ENCODE measurements at places on chromosomes 7 and 10. TPM values are rescaled to one million over a fixed set of nuclear protein-coding genes. Genes with fewer than 3 reads are reported as not detected.
A peak's percentile ranks its signal among the peaks of the same experiment; 100 is the strongest.

GRCh38 chr7:7799138-7799537 lies 80.7 kb upstream of the RPA3 start:
- DNase-seq = no peak

DNA sequence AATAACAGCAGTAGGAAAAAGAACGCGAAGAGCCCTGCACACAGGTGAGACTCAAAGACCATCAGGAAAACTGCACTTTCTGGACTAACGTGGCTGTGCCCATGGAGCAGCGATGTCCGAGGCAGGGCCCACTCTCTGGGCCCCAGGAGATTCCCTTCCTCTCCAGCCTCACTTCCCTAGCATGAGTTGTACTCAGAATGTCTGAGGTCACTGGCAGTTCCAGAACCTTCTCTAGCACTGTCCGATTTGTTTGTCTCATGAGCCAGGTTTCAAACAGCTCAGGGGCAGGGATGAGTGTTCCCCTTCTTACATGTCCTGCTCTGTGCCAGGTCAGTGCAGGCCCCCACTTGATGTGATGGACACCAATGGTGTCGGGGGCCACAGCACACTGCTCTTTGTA lies 484.2 kb downstream of the PTPRN2 start:
- no peak for DNase-seq

The GDF10 gene
- polyA plus RNA-seq = 1.5 TPM

DNA sequence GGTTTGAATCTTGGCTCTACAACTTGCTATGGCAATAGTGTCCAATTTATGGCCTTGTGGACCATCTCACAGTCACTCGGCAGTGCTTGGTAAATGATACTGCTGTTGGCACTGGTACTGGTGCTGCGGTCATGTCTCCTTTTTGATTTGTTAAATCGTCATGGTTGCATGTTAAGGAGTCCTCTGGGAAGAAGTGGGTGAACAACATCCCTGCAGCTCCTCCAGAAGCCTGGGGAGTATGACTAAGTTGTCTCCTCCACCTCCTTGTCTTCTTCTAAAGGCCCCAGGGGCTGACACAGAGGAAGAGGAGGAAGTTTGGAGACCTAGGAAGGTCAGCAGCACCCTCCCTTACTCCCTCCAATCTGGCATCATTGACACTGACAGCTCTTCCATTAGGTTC lies 8.5 kb downstream of the ITPRIP start:
- no peak for DNase-seq

DNA sequence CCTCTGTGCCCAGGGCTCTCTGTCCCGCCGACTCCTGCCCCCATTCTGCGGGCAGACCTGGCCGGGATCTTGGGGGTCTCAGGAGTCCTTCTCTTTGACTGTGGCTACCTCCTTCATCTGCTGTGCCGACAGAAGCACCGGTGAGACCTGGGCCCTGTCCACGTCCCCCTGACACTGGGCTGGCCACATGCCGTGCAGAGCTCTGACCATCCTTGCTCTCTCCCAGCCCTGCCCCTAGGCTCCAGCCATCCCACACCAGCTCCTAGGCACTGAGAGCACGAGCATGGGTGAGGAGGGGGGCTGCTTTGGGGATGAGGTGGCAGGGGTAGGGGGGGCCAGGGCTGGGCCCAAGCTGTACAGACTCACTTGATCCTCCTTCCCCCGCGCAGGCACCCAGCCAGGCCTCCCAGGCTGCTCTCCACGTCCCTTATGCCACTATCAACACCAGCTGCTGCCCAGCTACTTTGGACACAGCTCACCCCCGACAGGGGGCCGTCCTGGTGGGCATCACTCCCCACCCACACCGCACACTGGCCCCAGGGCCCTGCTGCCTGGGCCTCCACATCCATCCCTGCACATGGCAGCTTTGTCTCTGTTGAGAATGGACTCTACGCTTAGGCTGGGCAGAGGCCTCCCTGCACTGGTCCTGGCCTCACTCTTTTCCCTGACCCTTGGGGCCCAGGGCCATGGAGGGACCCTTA lies 4.8 kb upstream of the PILRB start:
- no peak for DNase-seq

DNA sequence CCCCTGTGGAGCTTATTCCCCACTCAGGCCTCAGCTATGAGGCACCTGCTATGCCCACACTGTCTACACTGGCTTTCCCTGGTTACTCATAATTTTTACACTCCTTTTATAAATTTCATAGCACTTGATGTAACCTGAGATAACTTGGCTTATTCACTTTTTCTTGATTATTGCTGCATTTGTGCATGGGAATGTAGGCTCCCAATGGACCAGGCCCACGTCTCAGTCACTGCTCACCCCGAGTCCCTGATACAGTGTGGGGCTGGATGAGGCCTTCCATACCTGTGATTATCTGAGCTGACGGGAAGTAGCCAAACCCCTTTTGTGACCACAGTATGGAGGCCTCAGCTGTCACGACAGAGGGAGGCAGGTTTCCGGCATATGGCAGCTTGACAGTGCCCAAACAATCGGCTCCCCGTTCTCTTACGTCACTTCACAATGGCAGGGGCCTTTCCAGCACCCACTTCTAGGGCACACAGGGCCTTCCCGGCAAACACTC lies 645.3 kb downstream of the ACTR3B start:
- no peak for DNase-seq

GRCh38 chr10:36109399-36110023 lies 467.4 kb upstream of the FZD8 start:
- no peak for DNase-seq

- no peak for DNase-seq
Observed at GRCh38 chr10:99540657-99541531, 8.2 kb downstream of the NKX2-3 start.

The TRIM4 gene
- 37.9 TPM for polyA plus RNA-seq

- no peak for DNase-seq
Observed at GRCh38 chr10:128173386-128173785, 47.2 kb upstream of the MKI67 start.

DNA sequence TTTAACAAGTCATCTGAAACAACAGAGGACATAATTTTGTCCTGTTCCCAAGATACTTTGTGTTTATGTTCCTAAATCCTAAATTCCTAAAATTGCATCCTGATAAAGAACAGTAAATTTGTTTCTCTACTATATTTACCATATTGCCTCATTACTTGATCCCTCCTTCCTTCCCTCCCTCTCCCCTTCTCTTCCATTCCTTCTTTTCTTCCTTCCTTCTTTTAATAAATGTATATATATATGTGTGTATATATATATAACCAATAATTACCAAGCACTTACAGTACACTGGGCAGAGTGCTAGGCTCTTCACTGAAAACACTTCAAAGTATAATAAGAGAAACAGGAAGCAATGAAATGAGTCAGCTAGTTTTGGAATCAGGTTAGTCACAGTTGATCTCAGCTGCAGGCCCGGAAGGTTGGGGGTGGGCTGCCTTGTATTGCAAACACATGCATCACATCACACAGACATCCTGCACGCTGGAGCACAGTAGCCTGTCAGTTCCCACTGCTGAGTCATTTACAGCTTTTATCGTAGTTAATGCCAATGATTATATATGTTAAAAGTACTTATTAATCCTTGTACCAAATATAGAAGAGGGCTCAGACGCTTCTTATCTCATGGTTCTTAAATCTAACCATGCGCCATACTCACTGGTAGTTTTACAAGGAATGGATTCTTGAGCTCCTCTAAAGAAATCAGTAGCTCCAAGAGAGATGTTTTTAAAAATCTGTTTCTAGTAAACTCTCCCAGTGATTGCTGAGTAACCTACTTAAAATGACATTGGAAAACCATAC lies 551.7 kb downstream of the GRM8 start:
- DNase-seq = peak; percentile 61

- no peak for DNase-seq
Observed at GRCh38 chr7:69827558-69827957, 229.3 kb downstream of the AUTS2 start.

DNA sequence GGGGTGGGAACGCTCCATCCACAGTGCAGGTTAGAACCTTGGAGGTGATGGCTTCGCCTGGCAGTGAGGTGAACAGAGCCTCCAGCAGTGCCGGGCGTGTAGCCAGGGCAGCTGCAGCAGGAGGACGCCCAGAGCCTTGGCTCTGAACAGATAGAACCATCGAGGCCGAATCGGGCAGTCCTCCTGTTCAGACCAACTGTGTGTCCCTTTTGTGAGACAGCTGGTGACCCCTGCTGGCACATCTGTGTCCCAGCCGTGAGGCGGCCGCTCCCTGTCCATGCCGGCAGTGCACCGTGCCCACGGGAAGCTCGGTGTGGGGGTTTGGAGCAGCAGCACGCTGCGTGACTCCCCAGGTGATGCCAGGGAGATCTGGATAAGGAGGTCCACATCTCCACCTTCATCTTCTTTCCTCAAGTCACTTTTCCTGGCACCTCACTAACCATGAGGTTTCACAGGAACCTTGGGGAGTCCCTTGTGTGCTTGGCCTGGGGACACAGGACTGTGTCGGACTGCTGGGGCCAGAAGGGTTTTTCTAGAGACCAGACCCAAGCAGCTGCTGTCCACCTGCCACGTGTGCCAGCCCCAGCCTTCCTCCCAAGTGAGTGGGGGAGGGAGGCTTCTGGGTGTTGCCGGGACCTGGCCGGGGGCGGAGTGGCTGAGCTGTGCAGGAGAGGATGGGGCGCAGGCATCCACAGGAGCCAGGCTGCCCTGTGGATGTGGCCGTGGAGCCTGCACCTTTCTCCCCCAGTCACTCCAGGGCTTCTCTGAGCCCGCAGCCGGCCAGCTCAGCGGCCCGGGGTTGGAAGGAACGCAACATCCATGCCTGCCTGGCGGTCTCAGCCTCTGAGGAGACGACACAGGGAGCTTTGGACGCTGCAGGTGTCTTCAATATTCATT lies 69.4 kb downstream of the DNAJB6 start:
- DNase-seq = no peak

DNA sequence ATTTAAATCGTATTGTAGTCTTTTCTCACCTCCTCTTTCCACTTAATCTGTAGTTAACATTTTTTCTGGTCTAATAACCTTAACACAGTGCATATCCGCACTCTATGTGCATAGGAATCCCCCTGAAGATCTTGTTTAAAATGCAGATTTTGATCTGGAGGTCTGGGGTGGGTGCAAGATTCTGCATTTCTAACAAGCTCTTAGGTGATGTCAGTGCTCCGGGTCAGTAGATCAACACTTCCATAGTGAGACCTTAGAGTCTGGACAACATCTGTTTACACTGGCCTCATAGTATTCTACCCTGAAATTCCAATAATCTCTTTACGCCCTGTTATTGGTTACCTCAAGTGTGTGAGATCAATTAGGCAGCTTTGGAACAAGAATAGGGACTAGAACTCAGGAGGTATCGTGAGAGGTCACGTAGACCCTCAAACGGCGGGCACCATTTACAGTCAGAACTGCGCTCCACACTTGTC lies 434 bp upstream of the PLEKHA8 start:
- DNase-seq = no peak

DNA sequence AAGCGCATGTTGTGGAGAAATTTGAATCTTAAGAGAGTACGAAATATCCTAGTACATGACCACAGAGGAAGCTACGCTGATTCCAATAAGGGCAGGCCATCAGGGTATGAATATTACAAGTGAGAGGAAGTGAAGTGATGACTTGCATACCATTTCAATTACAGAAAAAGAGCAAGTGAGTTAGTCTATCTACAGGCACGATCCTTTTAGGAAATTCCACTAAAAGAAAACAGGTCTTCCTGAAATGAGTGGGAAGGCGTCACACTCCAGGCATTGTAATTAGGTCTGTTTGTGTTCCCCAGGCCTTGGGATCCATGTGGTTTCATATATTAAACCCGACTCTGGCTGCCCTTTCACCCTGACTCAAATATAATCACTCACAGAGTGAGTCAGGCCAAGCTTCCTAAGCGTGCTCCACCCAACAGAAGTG lies 152.5 kb downstream of the SEMA3A start:
- no peak for DNase-seq

The HPSE2 gene
- polyA plus RNA-seq = 0.92 TPM

The FOXP2 gene
- polyA plus RNA-seq = 13.3 TPM

The HMX3 gene
- not detected for polyA plus RNA-seq

The ZFYVE27 gene
- polyA plus RNA-seq = 23.7 TPM

DNA sequence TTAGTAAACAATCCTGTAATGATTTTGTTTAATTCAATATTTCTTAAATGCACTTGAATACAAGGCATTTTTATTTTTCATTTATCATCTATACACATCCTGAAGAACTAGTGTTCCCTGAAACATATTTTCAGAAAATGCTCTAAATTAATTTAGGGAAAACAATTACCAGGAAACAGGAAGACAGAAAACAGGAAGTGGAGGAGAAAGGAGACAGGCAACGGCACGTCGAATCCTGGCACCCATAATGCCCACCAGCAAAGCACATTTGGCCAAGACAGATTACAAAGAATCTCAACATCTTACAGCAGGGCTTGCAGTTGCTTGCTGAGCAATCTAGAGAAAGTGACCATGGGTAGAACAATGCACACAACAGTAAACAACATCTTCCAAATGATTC lies 571.1 kb downstream of the GRID1 start:
- DNase-seq = no peak

DNA sequence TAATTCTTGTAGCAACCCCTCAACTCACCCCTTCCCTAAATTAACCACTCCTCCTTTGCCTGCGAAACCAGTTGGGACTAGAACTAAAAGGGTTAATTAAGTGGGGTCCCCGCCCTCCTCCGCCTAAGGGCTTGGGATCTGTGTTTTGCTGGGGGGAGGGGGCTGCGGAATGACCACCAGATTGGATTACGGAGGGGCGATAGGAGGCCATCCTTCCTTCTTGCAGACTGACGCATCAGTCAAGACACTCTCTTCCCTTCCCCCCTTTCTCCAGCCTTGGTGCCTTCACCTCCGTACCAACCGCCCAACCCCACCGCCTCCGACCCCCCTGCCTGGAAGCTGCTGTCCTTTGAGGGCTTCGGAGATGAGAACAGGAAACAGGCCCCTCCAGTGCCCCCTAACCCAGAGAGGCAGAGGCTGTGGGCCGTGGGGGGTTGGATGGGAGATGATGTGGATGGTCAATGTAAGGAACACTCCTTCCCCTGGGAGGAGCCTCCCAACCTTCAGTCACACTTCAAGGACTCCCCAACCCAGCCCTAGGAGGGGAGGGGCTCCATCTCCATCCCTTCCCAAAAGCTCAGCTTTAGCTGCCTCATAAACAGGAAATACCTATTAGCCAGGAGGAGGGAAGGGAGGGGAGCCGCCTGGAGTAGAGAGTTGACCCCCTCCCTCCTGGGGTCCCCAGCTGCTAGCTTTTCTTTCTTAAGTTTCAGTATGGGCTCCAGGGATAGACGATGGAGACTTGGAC lies 997 bp upstream of the LDB1 start:
- DNase-seq = no peak

The TEX36 gene
- not detected for polyA plus RNA-seq

The MEOX2 gene
- 0.67 TPM for polyA plus RNA-seq

The ZNF467 gene
- 34.5 TPM for polyA plus RNA-seq

DNA sequence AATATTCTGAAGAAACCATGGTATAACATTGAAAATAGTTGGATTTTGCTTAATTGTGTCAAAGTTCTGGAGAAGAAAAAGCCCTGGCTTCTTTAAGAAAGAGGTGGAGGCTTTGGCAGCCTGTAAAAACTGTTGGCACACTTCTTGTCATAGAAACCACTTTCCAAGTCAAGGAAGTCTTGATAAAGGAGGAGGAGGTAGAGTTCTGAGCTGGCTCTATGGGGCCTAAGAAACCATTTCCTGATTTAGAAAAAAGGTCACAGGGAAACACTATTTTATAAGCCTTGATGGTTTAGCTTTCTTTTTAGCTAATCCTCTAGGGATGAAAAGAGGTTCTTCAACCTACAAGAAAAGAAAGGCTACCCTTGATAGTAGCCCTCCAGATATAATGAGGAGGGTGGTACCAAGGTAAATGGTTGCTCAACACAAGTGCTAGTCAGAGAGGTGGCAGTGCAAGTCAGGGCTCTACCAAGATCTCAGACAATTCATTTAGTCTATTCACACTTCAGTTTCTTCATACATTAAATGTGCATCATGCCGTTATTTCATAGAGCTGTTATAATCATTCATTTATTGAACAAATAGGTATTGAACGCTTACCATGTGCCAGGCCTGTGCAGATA lies 346.9 kb downstream of the RNLS start:
- no peak for DNase-seq
